H7 (cell line): ENCODE measurements at places on chromosomes 6 and 20. TPM values are rescaled to one million over a fixed set of nuclear protein-coding genes. Genes with fewer than 3 reads are reported as not detected.

TRIM15 gene
- total RNA-seq = 0.55 TPM in 1 of 2 replicates, not detected in the other

ANKRD66 gene
- total RNA-seq = not detected in 2 replicates

GJA1 gene
- total RNA-seq = 395 and 586 TPM in 2 replicates

SPAG4 gene
- 6.1 and 8.0 TPM in 2 replicates for total RNA-seq

OLIG3 gene
- 0.07 and 0.28 TPM in 2 replicates for total RNA-seq

MROH8 gene
- 1.1 and 1.3 TPM in 2 replicates for total RNA-seq

TFAP2D gene
- not detected in 2 replicates for total RNA-seq

SF3B5 gene
- total RNA-seq = 129 and 171 TPM in 2 replicates

HLA-DRA gene
- total RNA-seq = 0.33 TPM in 1 of 2 replicates, not detected in the other

ASIP gene
- total RNA-seq = not detected in 2 replicates

SLC17A5 gene
- total RNA-seq = 12.2 and 13.1 TPM in 2 replicates

GPLD1 gene
- total RNA-seq = 2.0 and 2.5 TPM in 2 replicates

STX11 gene
- not detected in 2 replicates for total RNA-seq

PDYN gene
- 0.15 and 0.52 TPM in 2 replicates for total RNA-seq

SLC22A16 gene
- not detected in 2 replicates for total RNA-seq

PPIL6 gene
- 0.35 TPM in 1 of 2 replicates, not detected in the other for total RNA-seq

HEY2 gene
- 19.3 and 30.4 TPM in 2 replicates for total RNA-seq

IL17A gene
- 0.03 TPM in 1 of 2 replicates, not detected in the other for total RNA-seq

LAMA2 gene
- total RNA-seq = 2.2 and 2.8 TPM in 2 replicates

SLC22A7 gene
- not detected in 2 replicates for total RNA-seq

PRIM2 gene
- 66.1 and 69.2 TPM in 2 replicates for total RNA-seq

NRSN2 gene
- total RNA-seq = 31.6 and 48.5 TPM in 2 replicates

SPO11 gene
- not detected in 2 replicates for total RNA-seq
